ENCODE measurements at places on chromosomes 5 and 9.
A peak's percentile ranks its signal among the peaks of the same experiment; 100 is the strongest.

GRCh38 chr5:73039082-73039481 is 81.3 kb upstream of the TMEM171 start:
- DNase-seq = peak; percentile 29

DNA sequence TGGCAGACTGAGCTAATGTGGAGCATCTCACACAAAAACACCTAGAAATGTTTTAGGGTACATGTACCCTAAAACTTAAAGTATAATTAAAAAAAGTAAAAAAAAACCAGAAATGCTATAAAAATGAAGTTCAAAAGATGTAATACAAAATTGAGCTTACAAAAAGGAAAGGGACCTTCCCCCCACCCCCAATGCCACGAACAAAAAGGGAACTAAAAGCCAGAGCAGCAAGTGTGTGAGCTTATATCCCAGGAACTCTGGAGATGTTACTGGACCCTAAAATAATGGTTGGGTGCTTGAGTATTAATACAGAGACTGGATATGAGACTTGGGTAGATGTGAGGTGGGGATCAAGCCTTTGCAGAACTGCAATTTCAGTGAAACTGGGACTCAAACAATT is 11.0 kb downstream of the SPATA9 start:
- DNase-seq = peak; percentile 39

DNA sequence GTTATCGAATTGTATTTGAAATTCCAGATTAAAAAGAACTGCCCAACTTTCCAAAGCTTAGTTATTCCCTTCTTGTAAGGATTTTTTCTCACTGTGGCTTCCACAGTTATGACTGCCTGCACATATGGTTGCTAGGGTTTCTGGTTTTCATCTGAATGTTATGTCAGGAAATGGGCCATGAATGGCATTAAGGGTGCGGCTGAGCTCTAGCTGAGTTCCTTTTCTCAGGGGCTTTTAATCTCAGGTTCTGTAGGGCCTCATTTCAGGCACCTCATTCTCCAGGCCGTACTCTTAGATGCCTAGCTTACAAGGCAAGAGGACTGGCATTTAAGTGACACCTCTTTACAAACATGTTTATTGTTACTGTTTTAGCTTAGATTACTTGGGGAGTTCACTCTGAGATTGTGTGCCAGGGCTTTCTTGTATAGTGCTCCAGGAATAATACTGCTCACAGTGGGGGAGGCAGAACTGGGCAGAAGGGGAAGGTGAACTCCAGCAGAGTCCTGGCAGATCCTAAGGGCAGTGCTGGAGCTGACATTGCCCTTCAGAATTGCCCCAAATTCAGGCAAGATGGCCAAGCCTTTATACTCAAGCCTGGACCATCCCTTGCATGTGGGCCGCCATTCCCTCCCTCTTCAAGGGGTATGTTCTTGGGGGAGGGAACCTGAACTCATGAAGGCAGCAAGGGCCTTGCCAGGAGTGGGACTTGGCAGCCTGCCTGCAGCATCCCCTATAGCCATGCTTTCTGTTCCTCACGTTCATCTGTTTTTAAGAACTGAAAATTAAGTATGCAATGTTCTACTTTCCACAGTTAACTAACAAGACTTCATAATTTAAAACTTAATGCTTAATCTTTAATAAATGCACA is 111.5 kb downstream of the KDM4C start:
- peak; percentile 38 for DNase-seq

GRCh38 chr5:112971276-112971675 is 5.3 kb upstream of the DCP2 start:
- DNase-seq = no peak

- DNase-seq = no peak
Measured at GRCh38 chr5:152511531-152512132, 106.6 kb upstream of the NMUR2 start.

DNA sequence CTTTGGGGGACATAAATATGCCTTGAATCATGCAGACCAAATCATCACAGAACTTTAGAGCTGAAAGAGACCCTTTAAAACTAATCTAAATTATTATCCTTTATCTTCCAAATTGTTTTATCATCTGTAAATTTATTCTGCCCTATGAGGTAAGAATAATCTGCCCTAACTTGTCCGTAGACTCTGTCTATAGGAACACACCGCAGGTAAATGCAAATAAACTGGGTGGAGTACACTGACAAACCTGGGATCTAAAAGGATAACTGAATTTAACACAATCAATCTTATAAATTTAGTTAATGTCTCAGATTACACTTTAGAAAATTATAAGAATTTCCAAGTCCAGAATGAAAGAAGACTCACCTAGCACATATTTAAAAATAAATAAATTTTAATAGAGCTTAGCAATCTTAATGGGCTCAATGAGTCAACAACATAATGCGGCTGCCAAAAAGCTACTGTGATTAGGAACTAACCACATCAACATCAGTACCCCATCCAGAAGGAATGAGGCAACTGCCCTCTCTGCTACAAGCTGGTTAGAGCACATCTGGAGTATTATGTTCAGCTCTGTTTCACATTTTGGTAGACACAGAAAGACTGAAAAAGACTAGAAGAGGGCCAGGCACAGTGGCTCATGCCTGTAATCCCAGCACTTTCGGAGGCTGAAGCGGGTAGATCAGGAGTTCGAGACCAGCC is 5.6 kb downstream of the MEGF9 start:
- no peak for DNase-seq

GRCh38 chr9:109416135-109416706 is 81.9 kb downstream of the PTPN3 start:
- DNase-seq = no peak

GRCh38 chr9:128916204-128916603 is 4.6 kb upstream of the PHYHD1 start:
- no peak for DNase-seq

GRCh38 chr5:146188358-146188757 is 5.9 kb upstream of the LARS1 start:
- DNase-seq = no peak

- DNase-seq = peak; percentile 55
Measured at GRCh38 chr9:5186416-5187169, 1.2 kb upstream of the INSL6 start.

- peak; percentile 44 for DNase-seq
Measured at GRCh38 chr5:179732918-179733771, 523 bp downstream of the MAML1 start.

DNA sequence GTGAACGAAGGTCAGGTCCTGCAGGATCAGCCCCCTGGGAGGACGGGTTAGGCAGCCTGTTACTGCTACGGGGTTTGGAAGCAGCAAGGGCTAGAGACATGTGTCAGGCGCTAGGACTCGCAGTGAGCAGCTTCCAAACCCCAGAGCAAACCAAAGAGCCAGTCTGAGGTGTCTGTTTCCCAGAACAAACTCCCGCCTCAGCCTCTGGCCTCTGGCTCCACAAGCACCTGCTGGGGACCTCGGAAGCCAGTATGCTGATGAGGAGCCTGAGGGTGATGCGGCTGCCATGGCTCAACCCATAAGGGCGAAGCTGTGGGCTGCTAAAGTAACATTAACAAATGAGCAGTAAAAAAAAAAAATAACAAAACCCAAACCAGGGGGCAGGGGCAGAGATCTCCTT is 35.0 kb downstream of the PRRT1B start:
- DNase-seq = no peak

- DNase-seq = no peak
Measured at GRCh38 chr5:136311999-136312398, 53.3 kb downstream of the TRPC7 start.

DNA sequence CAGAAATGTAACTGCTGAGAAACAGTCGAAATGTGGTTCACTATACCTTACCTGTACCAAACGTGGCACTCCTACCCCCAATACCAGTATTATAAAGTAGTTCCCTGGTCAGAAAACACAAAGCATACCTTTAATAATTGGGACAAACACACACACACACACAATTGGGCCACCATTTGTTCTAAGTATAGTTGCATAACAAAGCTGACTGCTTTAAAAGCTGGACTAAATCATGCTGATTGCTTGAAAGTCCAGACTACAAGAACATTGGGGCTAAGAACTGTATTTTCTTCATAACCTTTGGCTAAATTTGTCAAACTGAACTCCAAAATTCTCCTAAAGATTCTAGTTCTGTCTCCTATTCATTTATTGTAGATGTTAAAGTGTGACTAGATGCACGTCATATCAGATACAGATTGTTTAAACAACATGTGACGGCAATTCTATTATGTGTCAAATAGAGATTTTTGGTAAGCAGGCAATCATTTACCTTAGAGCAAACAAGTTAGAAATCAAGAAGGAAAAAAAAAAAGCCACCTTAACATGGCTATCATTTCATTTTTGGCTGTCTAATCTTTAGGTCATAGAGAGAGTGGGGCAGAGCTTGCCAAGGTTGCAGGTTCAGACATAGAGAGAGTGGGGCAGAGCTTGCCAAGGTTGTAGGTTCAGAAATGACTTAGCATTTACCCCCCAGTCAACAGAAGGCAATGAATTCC is 265.1 kb downstream of the ARL15 start:
- DNase-seq = no peak

- no peak for DNase-seq
Measured at GRCh38 chr9:79006546-79006945, 565.2 kb upstream of the TLE4 start.

All from KBM-7 (cell line).